ENCODE measurements at places on chromosomes 4 and X.

- peak; percentile 64 for DNase-seq
These were observed 42.2 kb upstream of the CXCL8 start for GRCh38 chr4:73698217-73698616.

GRCh38 chrX:4249401-4249800 lies 536.0 kb upstream of the PRKX start:
- DNase-seq = no peak

GRCh38 chrX:14923761-14924160 lies 50.5 kb downstream of the MOSPD2 start:
- DNase-seq = no peak

DNA sequence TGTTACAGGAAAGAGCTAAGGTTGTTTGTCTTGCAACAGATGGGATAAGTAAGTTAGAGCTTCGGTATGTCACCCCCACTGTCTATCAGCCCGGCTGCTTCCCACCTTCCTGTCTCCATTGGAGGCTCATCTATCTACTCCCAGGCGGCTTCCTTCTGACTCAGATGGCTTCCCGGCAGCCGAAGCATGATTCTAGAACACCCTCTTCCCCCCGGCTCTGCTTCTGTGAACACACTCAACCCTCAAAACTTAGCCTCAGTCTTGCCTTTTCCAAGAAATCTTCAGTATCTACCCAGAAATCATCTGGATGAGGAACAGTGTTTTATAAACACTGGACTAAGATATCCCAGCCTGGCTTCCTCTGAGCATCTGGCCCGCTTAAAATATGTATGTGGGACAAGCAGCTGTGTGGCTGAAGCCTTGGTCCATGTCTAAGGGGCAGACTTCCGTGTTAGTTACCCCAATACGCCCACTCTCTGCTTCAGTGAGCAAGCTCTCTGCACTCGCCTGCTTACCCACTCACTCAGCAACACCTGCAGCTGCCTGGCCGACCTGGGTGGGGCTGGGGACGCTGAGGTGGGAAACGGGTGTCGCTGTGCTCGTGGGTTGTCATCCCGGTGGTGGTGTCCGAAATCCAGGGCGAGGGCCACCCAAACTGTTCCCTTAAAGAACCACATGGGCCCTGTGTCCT lies 12.0 kb upstream of the SLC2A9 start:
- peak; percentile 73 for DNase-seq

GRCh38 chr4:122480655-122481487 lies 24.3 kb upstream of the IL2 start:
- no peak for DNase-seq

DNA sequence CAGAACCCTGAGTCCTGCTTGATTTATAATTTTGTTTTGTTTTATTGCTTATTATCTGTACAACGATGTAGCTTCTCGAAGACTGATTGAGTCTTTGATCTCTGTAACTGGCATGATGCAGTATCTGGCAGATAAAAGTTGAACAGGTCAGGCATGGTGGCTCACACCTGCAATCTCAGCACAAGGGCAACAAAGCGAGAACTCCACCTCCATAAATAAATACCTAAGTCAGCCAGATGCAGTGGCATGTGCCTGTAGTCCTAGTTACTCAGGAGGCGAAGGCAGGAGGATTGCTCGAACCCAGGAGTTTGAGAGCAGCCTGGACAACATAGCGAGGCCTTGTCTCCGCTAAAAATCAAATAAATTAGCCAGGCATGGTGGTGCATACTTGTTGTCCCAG lies 15.7 kb upstream of the WDR19 start:
- DNase-seq = no peak

- DNase-seq = no peak
These were observed 163.0 kb downstream of the BTC start for GRCh38 chr4:74631338-74631737.

- no peak for DNase-seq
These were observed 413.6 kb downstream of the TRIML1 start for GRCh38 chr4:188552741-188553275.

GRCh38 chrX:131040781-131041180 lies 17.4 kb upstream of the ARHGAP36 start:
- DNase-seq = no peak

- no peak for DNase-seq
These were observed 101.2 kb downstream of the BCOR start for GRCh38 chrX:39996536-39996935.

DNA sequence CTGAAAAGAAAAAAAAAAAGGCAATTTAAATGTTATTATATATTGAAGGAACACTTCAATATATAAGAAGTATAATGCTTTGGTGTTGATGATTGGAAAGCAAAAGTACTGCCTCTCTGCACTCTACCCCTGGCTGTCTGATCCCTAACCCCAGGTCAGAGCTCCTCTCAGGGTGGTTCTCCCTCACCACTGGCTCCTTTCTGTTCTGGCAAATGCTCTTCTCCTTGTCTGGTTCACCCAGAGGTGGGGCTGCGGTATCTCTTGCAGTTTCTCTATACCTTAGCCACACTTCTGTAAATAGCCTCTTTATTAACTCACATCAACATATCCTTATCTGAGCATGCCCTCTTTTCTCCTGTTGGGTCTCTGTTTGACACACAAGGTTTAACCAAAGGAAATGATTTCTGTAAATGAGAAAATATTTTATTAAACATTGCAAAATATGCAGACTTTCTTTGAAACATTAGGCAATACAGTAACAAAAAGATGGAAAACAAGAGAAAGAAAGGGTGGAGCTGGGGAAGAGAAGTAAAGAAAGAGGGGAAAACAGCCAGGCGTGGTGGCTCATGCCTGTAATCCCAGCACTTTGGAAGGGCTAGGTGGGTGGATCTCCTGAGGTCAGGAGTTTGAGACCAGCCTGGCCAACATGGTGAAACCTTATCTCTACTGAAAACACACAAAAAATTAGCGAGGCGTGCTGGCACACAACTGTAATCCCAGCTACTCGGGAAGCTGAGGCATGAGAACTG lies 45.7 kb downstream of the ING2 start:
- DNase-seq = no peak

- DNase-seq = no peak
These were observed 1830.0 kb upstream of the IGFBP7 start for GRCh38 chr4:58940167-58940566.

DNA sequence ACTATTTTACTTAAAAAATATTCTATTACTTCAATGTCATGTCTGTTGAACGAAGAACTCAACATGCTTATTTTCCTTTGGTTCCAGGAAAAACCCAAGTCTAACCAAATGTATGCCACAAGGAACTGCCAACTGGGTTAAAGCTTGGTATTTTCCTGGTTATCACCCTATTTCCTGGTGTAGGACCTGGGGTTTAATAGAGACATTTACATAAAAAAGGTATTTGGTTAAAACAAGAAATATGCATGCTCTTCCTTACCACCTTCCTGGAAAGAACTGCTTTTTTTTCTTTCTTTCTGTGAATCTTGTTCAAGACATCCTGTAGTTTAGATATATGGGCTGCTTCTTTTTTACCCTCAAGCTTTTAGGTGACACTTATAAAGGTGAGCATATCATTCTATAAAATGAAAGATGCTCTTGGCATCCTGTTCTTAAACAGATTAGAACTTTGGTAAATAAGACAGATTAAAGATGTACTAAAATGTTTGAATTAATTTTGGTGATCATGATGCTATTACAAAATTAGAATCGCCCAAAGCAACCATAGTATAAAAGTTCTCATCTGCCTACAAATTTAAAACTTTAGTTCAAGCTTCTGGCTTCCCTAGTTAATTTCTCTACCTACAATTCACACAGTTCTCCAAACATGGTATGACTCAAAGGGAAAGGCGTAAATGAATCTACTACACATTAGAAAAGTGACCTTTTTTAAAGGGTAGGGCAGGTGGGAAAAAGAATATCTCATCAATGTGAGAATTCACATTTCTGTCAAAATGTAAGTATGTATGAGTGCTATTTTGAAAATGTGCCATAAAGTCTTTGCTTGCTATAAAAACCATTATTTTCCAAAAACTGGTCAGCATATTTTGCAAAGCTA lies 103.5 kb downstream of the CNOT6L start:
- no peak for DNase-seq

DNA sequence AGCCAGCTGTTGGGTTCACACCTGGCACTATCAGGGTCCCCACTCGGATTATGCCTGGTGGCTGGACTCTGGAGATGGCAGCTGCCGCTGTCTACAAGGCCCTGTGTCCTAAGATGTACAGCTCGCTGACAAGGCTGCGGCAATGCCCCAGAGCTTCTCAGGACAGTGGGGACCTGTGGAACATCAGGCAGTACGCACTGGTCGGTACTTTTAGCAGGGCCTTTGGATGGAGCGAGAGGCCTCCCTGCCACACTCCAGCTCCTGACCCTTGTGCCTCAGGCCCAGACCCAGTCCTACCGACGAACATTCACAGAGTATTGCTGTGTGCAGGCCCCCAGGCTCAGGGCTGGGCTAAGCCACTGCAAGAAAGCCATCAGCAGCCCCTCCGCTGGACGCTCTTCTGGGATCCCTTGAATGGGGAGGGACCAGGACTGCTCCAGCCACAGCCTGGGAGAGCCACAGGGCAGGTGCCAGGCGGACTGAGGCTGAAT lies 45.7 kb upstream of the HMX1 start:
- peak; percentile 6 for DNase-seq

DNA sequence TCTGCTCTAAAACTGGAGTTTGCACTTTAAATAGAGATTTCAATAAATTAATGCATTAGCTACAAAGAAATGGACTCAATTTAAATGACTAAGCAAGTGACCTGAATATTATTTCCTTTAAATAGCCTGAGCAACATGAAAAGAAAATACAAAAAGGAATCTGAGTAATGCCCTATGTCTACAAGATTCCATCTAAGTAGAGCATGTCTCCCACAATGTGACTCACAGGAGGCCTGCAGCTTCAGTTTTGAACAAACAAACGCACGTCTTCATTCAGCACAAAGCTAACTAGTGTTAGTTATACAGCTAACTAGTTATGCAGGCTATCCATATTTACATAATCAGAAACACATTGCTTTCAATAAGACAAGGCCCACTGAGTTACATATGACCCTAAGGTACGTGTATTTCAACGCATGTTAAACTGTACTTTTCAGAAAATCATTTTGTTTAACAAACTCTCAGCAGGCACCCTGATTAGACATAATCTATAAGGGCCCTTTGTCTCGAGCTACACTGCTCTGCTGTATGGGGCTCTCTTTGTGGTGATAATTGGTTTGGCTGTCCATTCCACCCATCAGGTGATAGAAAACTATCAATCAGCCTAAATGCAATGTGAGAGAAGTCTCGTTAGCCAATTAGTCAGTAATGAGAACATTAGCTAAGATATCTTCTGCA lies 116.5 kb downstream of the MAML3 start:
- peak; percentile 75 for DNase-seq

GRCh38 chr4:106364282-106364681 lies 4.3 kb downstream of the GIMD1 start:
- DNase-seq = no peak

DNA sequence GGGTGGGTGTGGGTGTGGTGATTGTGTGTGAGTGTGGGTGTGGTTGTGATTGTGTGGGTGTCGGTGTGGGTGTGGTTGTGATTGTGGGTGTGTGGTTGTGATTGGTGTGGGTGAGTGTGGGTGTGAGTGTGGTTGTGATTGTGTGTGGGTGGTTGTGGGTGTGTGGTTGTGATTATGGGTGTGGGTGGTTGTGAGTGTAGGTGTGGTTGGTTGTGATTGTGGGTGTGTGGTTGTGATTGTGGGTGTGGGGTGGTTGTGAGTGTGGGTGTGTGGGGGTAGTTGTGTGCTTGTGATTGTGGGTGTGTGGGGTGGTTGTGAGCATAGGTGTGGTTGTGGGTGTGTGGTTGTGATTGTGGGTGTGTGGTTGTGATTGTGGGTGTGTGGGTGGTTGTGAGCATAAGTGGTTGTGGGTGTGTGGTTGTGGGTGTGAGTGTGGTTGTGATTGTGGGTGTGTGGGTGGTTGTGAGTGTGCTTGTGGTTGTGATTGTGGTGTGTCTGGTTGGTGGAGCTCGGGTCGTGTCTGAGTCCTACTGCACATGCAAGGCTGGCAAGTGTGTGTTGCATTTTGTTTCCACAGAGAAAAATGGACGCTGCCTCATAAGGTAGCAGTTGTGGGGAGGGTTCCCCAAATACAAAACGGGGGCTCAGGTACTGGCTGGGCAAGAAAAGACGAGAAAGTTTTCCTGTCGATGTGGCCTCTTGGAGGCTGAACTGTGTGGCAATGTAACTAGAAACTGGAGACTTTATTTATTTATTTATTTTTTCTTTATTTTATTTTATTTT lies 116.7 kb downstream of the UBE2K start:
- DNase-seq = no peak

DNA sequence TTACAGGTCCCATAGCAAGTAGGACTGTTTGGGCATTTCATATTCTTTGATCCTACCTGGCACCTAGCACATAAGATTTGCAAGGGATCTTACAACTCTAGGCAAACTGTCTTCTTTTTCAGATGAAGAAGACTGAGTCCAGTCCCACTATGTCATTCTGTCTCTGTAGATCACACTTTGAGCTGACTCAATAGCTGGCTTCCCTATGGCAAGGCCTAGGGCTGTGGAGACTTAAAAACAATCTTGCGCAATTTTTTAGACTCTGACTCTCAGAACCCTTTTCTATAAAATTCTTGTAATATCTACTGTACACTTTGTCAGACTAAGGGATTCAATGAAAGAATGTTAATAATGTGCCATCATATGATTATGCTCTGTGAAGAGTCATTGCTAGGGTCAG lies 26.7 kb downstream of the OTC start:
- no peak for DNase-seq

GRCh38 chrX:40579900-40580536 lies 752 bp upstream of the ATP6AP2 start:
- DNase-seq = no peak

DNA sequence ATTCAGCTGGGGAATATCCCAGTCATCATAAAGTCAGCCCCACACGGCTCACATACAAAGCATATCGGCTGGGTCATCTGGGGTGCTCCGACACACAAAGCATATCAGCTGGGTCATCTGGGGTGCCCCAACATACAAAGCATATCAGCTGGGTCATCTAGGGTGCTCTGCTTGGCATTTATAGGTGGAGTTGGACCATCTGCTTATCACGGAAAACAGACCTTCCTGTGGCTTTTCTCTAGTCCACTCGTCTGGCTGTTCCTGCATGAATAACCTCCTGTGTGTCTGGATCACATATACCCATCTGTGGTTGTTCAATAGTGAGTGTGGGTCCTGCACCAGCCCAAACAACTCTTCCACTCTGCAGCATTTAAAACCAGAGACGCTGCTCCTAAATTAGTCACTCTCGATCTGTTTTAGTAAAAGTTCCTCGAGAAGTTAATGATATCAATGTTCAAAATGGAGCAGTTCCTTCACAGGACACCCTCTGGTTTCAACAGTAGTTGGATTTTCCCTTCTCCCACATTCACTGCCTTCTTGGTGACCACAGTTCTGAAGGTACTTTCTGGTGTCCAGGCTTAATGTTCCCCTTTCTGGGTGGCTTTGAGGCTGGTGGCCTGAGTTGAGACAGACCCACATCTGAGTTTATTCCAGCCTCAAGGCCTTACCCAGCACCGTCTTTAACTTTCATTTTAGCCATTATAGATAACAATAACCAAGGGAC lies 70.0 kb upstream of the FRG1 start:
- no peak for DNase-seq

GRCh38 chr4:143140696-143141095 lies 44.0 kb upstream of the USP38 start:
- no peak for DNase-seq

Measured in AG20443 (cell line).